ENCODE measurements at places on chromosomes 4 and X.

GRCh38 chr4:98682719-98683118 lies 24.3 kb upstream of the TSPAN5 start:
- DNase-seq, result no peak

DNA sequence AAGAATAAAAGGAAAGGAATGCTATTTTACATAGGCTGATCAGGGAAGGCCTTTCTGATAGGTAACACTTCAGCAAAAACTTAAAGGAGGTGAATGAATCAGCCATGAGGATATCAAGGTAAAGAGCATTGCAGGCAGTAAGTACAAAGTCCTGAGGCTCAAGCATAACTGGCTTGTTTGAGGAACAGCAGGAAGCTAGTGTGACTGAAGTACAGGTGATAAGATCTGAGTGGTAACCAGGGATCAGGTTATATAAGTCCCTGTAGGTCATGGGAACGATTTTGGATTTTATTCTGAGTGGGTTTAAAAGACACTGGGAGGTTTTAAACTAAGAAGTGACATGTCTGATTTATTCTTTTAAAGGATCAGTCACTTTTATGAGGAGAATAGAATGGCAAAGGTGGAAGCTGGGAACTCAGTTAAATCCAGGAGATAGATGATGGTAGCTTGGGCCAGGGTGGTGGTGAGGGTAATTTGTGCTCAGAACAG lies 47.1 kb upstream of the THOC2 start:
- peak; percentile 76 for DNase-seq

- no peak for DNase-seq
These were observed 17.5 kb downstream of the FAM184B start for GRCh38 chr4:17763931-17764330.

- DNase-seq, result no peak
These were observed 18.2 kb downstream of the VAMP7 start for GRCh38 chrX:155899366-155899765.

GRCh38 chrX:21153503-21153902 lies 220.7 kb upstream of the CNKSR2 start:
- no peak for DNase-seq

DNA sequence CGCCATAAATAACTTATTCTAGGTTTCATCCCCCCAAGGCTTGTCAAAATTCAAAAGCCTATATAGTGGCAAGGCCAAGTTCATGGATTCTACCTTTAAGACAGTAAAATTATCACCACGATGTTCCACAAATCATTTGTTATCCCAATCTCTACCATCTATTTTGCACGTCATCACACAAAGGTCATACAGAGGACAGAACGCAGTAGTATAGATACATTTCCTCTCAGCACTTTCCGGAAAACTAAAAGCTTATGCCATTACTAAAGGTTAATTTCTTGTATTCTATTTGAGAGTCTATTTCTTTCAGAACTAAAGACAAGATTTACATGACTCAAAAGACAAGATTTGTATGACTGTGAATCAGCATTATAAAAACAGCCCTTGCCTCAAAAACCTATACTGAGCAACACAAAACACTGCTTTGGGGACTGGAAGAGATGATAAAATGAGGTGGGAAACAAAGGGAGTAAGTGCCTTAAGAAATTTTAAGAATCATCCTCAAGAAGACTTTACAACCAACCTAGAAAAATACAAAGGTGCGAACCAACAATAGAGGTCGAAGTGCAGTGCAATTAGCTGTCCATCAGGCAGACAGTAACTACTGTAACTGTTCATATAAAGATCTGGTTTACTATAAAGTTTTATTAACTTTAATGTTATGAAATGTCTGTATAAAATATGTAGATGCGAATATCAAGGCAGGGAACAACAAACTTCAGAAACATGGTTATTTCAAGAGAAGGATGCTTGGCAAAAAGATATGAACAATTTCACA lies 7.6 kb downstream of the UBE2D3 start:
- DNase-seq, result no peak

DNA sequence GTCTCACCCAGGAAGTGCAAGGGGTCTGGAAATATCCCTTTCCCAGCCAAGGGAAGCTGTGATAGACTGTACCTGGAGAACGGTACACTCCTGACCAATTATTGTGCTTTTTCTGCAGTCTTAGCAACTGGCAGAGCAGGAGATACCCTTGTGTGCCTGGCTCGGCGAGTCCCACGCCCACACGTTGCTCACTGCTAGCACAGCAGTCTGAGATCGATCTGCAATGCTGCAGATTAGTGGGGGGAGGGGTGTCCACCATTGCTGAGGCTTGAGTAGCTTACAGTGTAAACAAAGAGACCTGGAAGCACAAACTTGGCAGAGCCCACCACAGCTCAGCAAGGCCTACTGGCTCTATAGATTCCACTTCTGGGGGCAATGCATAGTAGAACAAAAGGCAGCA lies 138.5 kb downstream of the CHRDL1 start:
- DNase-seq, result no peak

- DNase-seq, result peak; percentile 78
These were observed 27.6 kb upstream of the INTU start for GRCh38 chr4:127604949-127605709.

- DNase-seq, result peak; percentile 24
These were observed 12.8 kb downstream of the TBC1D9 start for GRCh38 chr4:140743194-140743931.

DNA sequence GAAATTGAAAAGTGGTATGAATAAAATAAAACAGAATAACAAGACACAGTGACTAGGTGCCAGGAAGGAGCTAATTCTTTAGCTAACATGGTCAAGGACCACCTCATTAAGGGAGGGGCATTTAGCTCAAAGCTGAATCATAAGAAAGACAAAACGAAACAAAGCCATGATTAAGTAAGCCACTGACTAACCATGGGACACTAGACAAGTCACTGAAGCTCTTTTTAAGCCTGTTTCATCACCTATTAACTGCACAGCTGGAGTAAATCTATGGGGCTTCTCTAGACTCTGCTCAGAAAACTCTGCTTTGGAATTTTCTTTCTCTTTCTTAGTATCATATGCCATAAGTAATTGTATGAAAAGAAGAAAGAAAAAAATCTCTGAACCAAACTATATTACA lies 49.8 kb upstream of the C1QTNF7 start:
- DNase-seq, result no peak

DNA sequence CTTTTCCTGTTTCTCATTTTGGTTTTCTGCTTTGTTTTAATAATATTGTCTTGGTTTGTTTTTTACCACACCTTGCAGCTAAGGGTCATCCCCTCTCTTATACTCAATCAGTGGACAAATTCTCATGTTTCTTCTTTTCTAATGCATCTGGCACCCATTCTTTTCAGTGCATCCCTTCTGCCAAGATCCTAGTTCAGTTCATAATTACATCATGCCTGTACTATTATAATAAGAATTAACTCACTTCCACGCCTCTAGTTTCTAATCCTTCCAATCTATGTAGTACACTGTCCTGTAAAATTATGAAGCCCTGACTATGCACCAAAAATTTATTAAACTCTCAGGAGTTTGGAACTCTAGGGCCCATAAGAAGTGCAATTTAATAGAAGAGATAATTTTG lies 126.1 kb downstream of the FAT4 start:
- no peak for DNase-seq

GRCh38 chr4:26076896-26077295 lies 162.9 kb downstream of the SMIM20 start:
- DNase-seq, result no peak

DNA sequence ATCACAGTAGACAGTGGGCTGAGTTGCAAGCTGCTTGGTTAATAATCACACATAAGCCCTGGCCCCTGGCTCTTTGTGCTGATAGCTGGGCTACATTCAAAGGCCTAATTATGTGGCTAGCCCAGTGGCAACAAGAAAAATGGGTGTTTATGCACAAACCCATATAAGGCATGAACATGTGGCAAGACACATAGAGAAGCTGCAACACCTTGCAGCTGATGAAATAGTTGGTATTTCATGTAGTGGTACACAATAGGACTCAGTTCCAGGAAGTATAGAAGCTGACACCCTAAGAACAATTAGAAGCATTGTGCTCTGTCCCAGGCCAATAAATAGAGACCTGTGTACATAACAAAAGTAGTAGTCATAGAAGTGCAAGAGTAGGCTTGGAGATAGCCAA lies 14.6 kb upstream of the ZNF630 start:
- no peak for DNase-seq

GRCh38 chr4:61011051-61011450 lies 189.1 kb upstream of the ADGRL3 start:
- no peak for DNase-seq

GRCh38 chrX:53031380-53031779 lies 17.2 kb upstream of the GPR173 start:
- DNase-seq, result no peak

GRCh38 chr4:38529189-38530115 lies 134.5 kb upstream of the KLF3 start:
- DNase-seq, result peak; percentile 5

GRCh38 chr4:148044089-148044911 lies 312.4 kb downstream of the ARHGAP10 start:
- DNase-seq, result no peak

DNA sequence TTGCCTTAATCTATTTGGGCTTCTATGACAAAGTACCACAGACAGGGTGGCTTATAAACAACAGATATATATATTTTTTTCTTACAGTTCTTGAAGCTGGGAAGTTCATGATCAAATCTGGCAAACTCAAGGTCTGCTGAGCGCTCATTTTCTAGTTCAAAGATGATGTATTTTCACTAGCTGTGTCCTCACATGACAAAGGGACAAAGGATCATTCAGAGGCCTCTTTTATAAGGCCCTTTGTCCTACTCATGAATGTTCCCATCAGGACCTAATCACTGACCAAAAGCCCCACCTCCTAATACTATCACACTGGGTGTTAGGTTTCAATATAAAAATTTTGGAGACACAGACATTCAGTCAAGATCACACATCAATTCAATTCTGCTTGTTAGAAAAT lies 2025.2 kb downstream of the PCDH7 start:
- DNase-seq, result no peak
